Lung (tissue), 17 donors: ENCODE measurements at places on chromosomes 16 and 17. TPM values are rescaled to one million over a fixed set of nuclear protein-coding genes. Genes with fewer than 3 reads are reported as not detected.

Gene TEKT1
- 24.8 TPM for total RNA-seq

DNA sequence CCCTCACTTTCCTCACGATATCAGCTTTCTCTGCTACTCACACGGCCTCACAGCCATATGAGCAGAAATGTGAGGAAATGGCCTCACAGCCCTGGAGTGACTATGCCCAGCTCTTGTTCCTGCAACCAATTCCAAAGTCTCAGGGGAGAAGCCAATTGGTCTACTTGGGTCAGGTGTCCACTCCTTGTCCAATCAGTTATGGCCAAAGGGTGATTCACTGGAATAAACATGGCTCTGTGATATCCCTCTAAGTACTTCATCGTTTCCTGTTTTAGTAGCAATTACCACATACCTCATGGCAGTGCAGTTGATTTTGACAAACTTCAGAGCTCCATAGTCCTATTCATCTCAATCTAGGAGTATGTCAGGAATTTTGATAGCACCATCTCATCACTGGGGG, 195.4 kb downstream of the KATNIP start:
- no peak overlapping the region for H3K27ac ChIP-seq
- no peaks in the 10 kb centered on the region for H3K27me3 ChIP-seq
- no peak overlapping the region for H3K4me3 ChIP-seq
- no peaks in the 10 kb centered on the region for H3K4me1 ChIP-seq
- H3K36me3 ChIP-seq = no peaks in the 10 kb centered on the region
- DNase-seq = no peak

Gene SEZ6
- total RNA-seq = not detected

Gene TMEM92
- total RNA-seq = 8.0 TPM

Gene UQCRC2
- 166 TPM for total RNA-seq
